ENCODE measurements at places on chromosomes 6 and 20.
A peak's percentile ranks its signal among the peaks of the same experiment; 100 is the strongest.

- no peak for DNase-seq
Measured at GRCh38 chr6:27889628-27890444, 22.4 kb downstream of the OR2B2 start.

DNA sequence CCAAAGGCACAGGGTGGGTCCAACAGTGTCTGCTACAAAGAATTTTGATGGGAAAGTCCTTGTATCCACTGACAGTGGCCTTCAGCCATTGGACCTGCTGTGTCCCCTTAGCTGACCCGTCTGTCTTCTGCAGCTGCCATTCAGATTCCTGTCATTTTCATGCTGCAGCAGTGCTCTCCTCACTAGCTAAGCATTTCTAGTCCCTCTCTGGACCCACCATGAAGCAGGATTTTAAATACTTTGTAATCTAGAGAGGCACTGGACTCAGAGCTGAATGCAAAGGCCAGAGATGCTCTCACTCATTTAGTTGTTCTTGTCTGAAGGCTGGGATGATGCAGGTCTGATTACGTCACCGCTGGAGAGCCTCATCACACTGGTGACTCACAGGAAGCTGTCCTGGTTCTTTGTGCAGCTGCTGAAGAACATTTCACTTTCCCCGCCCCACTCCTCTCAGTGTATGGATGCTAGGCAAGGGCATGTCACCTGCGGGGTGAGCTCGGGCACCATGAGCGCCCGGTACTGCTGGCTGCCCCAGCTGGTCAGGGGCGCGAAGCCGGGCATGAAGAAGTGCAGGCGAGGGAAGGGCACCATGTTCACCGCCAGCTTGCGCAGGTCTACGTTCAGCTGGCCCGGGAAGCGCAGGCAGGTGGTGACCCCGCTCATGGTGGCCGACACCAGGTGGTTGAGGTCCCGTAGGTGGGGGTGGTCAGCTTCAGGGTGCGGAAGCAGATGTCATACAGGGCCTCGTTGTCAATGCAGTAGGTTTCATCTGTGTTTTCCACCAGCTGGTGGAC, 19.4 kb upstream of the TUBB2A start:
- peak; percentile 59 for DNase-seq

DNA sequence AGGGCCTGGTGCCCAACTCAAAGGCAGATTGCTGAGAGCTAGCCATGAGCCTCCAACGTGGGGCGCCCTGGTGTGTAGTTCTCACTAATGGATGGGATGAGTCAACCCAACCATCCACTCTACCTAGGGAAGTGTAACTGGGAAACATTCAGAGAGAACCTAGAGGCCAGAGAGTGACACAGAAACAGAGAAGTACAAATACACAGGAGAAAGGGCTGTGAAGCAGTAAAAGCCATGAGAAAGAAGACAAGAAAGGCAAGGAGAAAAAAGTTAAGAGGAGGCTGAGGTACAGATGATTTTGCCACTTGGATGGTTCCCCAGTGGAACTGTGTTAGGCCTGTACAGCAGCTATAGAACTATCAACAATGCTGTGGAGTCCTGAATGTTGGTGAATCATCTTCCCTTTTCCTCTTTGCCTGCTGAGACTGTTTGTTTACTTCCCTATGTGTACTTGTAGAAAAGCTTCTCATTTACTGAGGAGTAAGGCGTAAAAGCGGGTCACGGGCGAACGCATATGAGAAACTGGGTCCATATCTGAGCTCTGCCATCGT, 39.0 kb downstream of the MAN1A1 start:
- no peak for DNase-seq

GRCh38 chr6:158206740-158207421, 38.7 kb downstream of the GTF2H5 start:
- DNase-seq: no peak

- DNase-seq: no peak
Measured at GRCh38 chr6:155011809-155012291, 16.7 kb downstream of the TIAM2 start.

DNA sequence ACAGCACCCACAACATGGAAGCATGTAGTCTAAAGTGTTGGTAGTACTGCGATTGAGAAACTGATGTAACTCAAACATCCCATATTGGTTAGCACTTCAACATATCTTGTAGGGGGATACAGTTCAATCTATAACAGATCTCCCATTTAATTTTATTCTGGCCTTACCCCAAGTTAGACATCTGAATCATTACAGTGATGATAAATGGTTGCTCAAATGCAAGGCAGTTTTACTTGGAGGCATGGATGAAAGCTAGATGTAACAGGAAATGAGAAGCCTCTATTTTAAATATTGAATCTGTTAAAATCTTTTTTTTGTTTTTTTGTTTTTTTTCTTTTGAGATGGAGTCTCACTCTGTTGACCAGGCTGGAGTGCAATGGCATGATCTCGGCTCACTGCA, 44.2 kb upstream of the FAM50B start:
- DNase-seq: no peak

DNA sequence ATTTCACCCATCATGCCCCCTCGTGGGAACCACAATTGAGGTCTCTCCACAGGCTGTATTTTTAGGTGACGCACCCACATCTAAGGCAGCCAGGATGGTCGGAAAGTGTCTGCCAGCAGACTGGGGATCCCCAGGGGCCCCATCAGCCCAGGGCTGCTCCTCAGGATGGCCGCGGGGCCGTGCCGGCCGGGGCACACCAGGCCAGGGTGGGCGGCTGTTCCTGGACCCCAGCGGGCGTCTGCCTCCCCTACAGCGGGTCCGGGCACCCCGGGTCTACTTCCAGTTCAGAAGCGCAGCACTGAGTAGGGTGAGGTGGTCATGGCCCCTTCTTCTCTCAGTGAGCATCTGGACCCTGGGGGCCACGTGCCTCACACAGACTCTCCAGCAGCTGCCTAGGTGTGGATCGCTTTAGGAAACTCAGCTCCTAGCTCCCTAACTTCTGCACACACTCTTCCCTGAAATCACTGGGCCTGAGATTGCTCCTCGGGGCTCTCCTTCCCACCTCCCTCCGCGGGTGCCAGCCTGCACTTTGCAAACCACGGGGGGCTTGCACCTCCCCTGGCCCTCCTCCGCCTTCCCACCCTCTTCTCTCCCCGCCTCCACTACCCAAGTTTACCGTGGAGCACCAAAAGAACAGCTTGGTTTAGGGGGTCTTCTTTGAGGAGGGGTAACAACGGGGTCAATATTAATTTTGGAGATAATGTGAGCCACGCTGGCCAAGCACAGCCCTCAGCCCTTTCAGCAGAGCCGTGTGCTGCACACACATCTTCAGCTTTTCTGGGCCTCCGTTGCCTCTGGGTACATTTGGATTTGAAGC, 14.2 kb upstream of the FOXC1 start:
- DNase-seq: peak; percentile 9

GRCh38 chr6:54291738-54292137, 16.5 kb upstream of the TINAG start:
- no peak for DNase-seq

- no peak for DNase-seq
Measured at GRCh38 chr6:2522521-2522920, 228.2 kb downstream of the MYLK4 start.

GRCh38 chr20:51412333-51412871, 130.1 kb downstream of the NFATC2 start:
- no peak for DNase-seq

DNA sequence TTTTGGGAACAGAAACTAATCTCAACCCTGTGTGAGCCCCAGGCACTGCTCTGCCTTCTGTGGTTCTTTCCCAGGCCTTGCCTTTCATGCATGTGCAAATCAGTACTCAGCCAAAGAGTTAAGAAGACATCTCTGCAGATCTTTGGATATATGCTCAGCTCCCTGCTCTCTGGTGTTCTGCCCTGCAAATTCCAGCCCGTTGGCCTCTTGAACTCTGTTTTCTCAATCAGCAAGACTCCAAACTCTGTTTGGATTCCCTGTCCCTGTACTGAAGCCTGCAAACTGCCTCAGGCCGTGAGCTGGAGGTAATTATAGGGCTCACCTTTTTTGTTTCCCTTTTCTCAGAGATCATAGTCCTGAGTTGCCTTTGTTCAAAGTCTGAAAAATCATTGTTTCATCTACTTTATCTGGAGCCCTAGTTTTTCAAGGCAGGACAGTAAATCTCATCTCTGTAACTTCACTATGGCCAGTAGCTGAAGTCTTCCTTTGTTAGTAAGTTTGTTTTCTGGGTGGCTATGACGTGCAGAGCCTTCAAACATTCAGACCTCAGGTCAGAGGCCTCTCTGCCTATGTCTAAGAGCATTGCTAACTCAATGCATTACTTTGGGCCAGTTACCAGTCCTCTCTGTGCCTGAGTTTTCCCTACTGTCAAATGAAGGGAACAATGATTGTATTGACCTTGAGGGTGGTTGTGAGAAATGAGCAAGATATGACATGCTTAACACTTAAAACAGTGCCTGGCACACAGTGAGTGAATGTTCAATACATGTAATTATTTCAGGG, 15.9 kb upstream of the MDFI start:
- DNase-seq: no peak

- no peak for DNase-seq
Measured at GRCh38 chr6:119447921-119448320, 98.4 kb upstream of the MAN1A1 start.

DNA sequence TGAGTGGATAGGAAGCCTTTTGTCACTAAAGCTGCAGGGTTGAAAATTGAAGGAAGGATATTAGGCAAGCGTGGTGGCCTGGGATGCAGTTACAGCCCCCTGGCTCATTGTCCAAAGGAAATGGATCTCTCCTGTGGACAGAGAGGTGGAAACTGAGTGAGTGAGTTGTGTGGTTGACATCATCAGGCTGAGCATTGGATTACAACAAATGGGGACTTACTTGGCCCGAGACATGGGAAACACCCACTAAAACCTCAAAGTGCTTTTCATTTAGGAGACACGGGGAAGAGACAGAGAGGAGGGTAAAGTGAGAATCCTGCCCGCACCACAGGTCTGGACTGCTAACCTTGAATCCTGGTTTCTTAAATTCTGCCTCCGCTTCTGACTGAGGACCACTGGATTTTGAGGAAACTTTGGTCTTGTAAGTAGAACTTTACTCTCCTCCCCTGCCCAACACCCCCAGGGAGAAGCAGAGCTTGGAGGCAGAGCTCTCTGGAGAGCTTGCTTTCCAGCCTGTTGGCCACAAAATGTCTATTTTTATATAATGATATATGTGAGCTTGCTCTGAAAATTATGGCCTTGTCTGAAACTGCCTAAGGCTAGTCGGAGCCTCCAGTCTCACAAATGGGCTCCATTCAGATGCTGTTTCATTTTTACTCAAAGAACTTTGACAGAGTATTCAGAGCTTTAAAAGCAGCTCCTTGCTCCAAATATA, at the start of gene PKIG:
PKIG (plus strand) TSS at position 269 of the 715 bp plus-strand sequence. CDS start 31,978 bp downstream, outside the sequence.
- DNase-seq: no peak

DNA sequence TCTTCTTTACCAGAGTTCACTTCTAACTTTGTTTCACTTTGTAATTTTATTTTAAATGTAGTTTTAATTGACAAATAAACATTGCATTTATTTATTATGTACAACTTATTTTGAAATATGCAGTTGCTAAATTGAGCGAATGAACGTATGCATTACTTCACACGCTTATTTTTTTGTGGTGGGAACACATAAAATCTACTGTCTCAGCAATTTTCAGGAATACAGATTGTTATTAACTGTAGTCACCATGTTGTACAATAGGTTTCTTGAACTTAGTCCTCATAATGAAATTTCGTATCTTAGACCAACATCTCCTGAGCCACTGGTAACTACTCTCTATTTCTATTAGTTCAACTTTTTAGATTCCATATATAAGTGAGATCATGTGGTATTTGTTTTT, 46.9 kb downstream of the NKAIN2 start:
- DNase-seq: no peak

DNA sequence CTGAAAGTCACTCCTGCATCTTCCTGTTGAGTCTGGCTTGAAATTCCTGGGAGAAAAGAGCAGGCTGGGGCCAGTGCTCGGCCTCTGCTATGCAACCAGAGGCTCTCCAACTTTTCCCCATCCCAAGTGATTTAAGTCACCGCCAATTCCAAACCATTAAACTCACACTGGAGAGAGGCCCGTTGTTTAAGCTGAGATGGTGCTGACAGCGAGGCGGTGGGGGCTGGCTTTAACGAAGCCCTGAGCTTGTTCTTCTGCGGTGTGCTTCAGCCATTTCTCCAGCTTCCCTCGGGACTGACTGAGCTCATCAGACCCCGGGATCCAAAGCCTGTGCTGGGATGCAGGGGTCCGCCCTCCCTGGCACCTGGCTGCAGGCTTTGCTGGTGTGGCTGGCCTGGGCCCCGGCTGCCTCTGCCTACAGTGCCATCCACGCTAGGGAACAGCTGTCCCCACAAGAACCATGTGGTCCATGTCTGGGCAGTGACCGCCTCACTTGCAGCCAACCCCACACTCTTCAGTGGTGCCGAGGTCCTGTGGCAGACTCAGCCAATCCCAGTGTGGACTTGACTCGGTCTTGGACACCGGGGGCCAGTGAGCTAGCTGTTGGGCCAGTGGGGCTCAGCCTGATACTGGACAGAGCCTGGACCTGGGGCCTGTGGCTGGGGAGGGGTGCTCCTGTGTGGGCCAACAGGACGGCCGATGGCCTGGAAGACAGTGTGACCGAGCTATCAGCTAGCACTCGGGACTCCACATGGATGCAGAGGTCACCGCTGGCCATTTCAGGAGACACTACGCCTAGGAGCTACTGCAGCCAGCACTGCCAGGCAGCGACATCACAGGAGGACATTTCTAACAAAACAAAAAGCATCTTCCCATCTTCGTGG, 21.2 kb downstream of the RAMACL start:
- no peak for DNase-seq
